ENCODE measurements at places on chromosomes 3 and 15.

DNA sequence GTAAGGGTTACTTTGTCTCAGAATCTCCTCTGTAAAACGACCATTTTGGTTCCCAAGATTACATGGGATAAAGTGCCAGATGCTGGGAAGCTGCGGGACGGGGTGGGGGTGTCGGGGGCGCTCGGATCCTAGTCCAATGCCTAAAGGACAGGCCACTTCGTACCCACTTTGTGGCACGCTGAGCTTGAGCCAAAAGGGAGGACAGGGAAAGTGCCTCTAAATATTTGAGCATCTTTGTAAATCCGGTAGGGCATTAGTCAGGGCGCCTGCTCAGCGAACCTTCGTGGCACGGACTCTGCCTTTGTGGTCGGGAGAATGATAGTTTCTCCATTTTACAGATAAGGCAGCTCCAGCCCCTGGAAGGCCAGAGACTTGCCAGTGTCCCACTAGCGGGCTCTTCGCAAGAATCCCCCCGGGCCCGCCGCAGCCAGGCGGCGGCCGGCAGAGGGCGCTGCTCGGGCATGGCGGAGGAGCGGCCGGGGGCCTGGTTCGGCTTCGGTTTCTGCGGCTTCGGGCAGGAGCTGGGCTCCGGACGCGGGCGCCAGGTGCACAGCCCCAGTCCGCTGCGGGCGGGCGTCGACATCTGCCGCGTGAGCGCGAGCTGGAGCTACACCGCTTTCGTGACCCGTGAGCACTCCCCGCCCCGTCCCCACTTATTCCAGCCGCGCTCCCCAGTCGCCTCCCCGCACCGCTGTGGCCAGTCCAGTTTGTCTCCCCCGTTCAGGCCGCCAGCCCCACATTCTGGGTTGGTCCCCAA lies 1.8 kb downstream of the RCCD1 start:
- DNase-seq: peak; percentile 36

GRCh38 chr3:4643904-4644547 lies 150.9 kb downstream of the ITPR1 start:
- peak; percentile 22 for DNase-seq

DNA sequence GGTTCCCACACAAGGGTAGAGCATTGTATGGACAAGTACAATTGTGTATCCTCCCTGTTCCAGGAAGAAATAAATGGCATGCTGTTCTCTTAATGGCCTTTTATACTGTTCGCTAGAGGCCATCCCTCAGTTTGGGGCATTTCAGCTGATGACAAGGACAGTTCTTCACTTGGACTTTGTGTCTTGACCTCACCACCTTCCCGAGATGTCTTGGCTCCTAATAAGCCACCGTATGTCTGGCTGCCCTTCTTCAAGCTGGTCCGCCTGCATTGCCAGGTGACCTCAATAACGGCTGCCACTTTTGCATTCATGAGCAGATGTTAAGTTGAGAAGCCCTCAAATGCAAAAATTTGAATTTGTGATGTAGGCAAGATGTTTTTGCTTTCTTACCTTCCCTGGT lies 24.1 kb downstream of the ZBTB38 start:
- DNase-seq: no peak

DNA sequence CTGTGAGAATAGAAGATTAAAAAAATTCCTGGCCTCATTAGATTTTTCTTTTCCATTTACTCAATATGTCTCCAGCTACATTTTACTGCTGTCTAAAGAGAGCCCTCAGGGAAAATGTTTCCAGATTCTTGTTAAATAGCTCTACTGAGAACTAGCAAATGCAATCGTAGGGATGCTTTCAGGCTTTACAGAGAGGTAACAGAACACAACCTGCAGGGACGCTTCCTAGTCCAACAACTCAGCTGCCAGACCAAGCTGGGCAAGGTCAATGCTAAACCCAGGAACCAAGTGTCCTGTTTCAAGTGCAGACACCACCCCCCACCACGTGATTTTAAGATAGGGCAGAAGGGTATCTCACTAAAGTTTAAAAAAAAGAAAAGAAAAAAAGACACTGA lies 25.2 kb downstream of the ARHGEF3 start:
- DNase-seq: no peak

GRCh38 chr3:194109192-194109863 lies 26.6 kb upstream of the HES1 start:
- DNase-seq: no peak

- DNase-seq: peak; percentile 75
These were observed 80.3 kb downstream of the TMEM266 start for GRCh38 chr15:76140074-76140464.

- no peak for DNase-seq
These were observed 14.3 kb upstream of the PIK3R4 start for GRCh38 chr3:130760922-130761321.

DNA sequence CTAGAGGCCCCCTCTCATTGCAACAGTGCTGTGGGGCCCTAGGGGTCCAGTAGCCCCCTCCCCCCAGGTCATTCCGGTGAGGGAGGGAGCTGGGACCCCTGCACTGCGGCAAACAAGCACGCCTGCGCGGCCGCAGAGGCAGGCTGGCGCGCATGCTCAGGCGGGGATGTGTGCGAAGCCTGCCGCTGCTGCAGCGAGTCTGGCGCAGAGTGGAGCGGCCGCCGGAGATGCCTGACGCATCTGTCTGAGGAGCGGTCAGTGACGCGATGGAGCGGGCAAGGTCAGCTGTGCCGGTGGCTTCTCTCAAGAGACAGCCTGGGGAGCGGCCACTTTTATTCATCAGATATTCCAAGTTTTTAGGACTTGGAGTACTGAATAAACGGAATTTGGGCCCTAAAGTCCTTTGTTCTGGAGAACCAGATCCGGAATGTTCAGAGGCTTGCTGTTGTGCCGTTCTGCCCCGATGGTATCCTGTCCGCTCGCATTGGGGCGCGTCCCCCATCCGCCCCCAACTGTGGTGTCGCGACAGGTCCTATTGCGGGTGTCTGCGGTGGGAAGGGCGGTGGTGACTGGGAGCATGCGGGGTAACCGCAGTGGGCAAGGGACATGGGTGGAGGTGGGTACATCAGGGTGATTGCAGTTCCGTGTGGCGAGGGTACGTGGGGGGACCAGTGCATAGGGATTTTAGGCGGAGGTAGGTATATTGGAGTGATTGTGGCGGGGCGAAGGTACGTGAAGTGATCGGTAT lies at the start of the genes SNRPN and SNURF:
Gene SNRPN (plus strand): TSS at position 205 of the 748 bp plus-strand sequence. CDS start 19,467 bp downstream, outside the sequence.
Gene SNURF (plus strand): TSS at position 205 of the 748 bp plus-strand sequence. CDS start 62 bp downstream, at position 267.
- DNase-seq: peak; percentile 42
